ENCODE measurements at places on chromosomes 3 and 15.

- no peak for DNase-seq
These were observed 158.3 kb upstream of the WNT5A start for GRCh38 chr3:55645422-55645821.

DNA sequence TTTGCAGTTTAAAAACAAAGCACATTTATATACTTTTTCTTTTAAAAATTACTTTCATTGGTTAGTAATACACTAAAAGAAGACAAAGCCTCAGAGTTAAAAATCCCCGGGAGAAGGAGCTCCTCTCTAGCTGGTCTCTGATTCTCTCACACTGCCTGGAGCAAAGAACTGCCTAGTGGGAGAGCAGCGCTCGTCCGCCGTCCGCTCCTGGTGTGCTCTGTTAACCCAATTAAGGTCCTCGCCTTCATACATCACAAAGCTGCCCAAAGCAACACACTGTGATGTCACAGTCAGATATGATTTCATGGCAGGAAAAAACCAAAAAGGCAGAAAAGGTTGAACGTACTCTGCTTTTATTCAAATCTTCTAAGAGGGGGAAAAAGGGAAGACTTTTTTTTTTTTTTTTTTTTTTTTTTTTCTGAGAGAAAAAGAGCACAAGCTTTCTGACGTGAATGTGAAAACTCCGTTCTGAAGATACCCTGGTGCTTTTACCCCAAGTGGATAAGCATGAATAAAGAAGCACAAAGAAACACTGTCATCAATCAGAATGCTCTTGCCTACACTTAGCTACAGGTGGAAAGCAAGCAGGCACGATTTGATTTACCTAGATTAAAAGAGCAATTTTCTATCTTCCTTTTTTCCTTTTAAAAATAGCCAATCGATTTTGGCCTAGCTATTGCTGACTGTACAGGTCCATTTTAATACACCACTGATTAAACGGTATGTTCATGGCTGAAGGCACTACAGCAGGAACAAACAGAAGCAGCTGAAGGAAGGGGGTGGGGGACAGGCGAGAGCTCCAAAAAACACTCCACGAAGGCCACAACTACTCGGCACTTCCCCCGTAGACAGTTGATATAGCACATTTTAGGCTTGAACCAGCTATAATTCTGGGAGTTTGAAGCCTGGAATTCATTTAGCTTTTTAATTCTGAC, 115.2 kb downstream of the TIGIT start:
- no peak for DNase-seq

DNA sequence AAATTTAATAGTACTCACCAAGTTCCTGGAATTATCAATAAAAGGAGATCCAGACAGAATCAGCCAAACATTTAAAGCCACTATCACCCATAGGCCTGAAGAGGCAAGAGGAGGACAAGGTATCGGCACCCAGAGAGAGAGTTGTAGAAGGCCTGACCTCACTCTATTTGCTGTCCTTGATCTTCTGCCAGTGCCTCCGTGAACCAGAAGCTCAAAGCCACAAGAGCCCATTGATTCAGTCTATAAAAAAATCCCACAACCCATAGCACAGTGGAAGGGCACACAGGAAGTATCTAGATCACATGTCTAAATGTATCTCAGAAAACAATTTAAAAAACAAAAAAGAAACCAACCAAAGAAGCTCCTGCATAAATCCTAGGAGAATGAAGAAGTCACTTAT, 68.6 kb upstream of the FAM174B start:
- DNase-seq, result no peak

- DNase-seq, result no peak
These were observed 100.0 kb upstream of the IQSEC1 start for GRCh38 chr3:13173186-13173585.

DNA sequence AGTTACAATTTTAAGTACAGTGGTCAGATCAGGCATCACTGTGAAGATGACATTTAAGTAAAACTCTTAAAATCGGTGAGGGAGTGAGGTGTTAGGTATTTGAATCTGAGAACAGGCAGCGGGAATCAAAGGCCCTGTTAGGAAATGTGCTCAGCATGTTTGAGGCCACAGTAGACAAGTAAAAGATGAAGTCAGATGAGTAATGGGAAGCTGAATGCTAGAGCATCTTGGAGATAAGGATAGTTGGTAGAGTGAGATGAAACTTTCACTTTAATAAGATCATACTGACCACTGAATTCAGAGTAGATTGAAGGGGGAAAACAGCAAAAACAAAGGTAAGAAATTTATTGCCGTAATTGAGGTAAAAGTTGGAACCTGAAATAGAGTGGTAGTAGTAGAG, 61.6 kb downstream of the DCBLD2 start:
- no peak for DNase-seq

DNA sequence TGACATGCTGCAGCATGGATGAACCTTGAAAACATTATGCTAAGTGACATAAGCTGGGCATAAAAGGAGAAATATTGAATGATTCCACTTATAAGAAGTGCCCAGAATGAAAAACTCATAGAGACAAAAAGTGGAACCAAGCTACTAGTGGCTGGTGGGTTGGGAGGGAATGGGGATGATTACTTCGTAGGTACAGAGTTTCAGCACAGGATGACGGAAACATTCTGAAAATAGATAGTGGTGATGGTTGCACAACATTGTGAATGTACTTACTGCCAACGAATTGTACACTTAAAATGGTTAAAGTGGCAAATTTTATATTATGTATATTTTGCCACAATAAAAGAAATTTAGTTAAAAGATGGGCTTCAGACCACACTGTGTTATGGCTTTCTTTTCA, 93.6 kb downstream of the RPLP1 start:
- no peak for DNase-seq

DNA sequence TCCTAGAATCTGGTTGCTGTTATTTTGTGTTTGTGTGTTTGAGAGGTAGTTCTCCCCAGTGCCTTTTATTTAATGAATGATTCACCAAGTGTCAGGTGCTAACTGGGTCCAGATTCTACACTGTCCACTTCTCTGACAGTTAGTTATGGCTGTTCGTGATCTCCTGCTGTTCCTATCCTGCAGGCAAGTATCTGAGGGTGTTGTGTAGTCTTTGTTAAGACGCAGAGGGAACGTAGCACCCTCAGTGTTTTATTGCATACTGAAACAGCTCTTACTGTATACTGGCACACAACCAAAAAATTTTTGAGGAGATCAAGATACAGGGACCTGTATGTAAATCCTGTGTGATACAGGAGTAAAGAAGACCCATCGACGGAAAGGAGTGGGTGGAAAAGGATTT, 1271.3 kb downstream of the ROBO1 start:
- DNase-seq, result no peak

- DNase-seq, result no peak
These were observed 23.6 kb upstream of the ATG7 start for GRCh38 chr3:11248596-11248995.
